ENCODE measurements at places on chromosomes 13 and 19.

- DNase-seq = no peak
Measured at GRCh38 chr19:18566953-18567352, 4.7 kb upstream of the UBA52 start.

GRCh38 chr13:76825430-76825829, 60.8 kb downstream of the KCTD12 start:
- DNase-seq = no peak

- DNase-seq = no peak
Measured at GRCh38 chr13:112978561-112979405, 9.8 kb downstream of the MCF2L start.

DNA sequence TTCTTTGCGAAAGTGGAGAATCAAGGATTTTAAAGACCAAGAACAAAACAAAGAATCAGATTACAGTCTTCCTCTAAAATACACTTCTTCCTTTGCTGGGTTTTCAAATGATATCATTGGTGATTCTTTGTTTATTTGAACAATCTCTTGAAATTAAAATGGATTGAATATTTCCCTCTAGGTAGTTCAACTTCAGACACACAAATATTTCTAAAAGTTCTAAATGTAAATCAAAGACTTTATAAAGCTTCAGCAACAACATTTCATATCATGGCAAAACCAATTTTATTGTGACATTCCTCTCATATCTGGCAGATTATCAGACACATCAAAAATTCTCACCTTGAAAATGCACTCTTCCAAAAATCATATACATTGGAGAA, 13.0 kb downstream of the ZIC2 start:
- no peak for DNase-seq

DNA sequence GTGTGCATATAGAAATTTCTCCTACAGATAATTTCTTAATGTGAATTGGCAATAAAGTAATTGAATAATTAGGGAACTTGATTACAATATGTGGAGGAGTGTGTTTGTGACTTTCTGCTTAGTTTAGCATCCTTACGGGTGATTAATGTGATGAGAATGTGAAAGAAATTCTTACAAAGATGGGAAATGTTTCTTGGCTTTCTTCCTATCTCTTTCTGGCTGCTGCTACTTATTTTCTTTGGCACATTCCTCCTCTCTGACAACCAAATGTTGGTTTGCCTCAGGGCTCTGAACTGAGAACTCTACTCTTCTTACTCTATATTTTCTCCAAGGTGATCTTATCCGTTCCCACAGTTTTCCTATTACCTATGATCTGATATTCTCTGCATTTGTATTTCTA, 300.1 kb downstream of the TBC1D4 start:
- DNase-seq = no peak

DNA sequence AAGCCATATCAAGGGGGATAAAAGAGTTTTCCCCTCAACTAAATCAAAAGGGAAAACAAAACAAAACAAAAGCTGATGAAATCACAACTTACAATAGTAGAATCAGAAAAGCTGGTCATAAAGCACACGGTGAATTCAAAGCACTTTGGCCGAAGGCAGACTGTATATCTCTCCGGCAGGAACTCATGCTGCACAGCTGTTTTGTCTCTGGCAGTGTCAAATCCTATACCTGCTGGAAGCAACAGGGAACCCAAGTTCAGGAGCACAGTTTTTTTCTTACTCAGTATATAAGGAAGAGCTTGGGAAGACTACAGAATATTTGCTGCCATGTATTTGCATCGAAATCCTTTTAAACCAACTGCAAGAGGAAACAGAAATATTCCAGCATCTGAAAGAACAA, 213.7 kb downstream of the RFC3 start:
- DNase-seq = no peak

DNA sequence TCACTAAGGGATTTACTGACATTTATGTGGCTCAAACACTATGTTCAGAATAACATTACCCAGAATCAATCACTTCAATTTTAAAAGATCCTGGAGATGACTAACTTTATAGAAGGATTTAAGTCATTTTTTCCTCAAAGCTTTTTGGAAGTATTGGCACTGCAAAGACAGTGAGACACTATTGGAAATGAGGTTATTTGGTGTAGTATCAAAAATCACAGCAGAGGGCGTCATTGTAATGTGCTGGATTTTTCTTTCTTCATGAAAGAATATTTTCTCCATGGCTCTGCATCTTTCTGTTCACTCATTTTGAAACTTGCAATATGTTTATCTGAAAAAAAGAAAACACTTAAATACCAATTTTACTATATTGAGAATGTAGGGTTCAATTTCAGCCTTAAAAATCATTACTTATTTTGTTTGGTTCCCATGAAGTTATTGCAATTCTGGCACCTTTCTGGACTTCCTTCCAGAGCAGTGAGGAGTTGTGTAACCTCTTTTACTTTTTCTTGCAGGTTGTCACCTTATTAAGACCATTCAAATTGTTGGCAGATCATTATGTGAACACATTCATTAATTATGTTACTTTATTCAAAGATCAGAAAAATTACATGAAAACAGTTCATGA, 3.7 kb upstream of the CSNK1A1L start:
- DNase-seq = peak; percentile 15

DNA sequence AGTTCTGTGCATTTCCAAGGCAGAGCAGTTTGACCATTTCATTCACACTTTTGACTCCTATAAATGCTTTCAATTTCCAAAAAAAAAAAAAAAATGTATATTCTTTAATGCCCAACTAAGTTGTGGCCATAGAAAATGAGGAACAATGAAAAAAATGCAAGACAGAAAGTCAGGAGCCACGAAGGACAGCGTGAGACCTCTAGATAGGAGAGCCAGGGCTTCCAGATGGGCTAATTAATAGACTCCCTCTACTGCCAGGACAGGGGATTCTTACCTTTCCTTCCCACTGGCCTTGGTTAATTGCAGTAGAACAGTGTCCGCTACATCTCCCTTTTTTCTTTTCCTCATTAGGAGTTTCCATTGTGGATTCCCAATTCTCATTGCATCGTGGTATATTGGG, 8.6 kb downstream of the FPR3 start:
- no peak for DNase-seq

DNA sequence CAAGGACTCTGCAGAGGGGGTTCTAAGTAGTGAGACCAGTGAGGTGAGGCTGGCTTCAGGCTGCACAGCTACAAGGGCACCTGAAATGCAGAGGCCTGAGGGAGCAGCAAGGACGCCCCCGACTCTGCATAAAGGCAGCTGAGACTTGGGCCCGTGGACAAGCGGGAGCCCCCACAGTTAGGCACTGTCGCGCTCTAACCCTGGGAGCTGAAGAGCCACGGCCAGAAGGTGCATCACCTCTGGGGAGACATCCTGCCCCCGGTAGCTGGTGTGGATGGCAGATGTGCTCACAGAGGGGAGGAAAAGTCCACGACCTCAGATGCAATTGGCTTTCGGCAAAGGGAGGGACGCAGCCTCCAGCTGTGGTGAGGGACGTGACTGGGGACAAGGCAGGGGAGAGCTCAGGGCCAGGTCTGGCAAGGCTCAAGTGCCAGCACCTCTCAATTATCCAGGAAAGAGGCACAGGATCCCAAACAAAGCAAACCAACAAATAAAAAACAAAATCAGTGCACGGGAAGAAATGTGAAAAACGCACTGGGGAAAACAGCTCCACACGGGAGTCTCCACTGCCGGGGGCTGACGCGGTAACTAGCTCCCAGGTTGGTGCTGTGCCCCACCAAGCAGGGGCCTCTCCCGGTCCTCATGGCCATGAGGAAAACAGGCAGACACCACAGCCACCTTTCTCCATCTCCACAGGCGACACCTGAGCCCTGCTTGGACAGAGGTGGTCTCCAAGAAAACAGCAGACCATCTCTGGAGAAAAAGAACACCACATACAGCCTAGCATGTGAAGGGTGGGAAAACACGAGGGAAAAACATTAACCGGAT, 23.0 kb upstream of the PLPP2 start:
- no peak for DNase-seq

GRCh38 chr19:41154060-41154459, 39.0 kb upstream of the CYP2S1 start:
- DNase-seq = no peak
